T-helper 17 cell (primary cell): ENCODE measurements at places on chromosomes 6 and 20.

GRCh38 chr6:146532702-146533101 lies 10.9 kb upstream of the RAB32 start:
- no peak for DNase-seq

DNA sequence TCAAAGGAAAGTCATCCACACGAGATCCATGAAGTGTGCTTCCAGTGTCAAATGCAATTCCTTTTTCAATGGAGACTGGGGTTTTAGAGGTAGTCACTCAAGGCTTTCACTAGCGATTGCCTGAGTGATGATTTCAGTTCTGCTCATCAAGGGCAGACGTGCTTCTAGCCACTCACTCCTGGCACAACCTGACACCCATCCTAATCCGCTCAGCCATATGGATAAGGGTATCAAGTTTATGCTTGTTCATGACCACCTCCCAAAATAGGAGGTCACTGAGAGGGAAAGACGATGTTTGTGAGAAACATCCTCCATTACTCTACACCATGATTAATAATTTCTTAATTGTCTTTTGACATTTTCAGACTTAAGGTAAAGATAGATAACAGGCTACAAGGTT lies 91.3 kb upstream of the HEY2 start:
- DNase-seq: no peak

DNA sequence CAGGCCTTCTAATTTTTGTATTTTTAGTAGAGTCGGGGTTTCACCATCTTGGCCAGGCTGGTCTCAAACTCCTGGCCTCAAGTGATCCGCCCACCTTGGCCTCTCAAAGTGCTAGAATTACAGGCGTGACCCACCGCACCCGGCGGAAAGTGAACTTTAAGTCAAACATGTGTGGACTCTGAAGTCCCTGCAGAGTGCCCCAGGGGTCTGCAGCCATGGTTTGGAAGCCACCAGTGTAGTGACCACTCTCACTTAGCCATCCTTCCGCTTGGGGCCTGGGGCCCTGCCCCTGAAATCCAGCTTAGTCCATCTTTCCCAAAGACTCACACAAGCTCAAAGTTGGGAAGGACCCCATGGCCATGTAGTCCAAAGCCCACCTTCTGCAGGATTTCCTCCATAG lies 164.5 kb downstream of the GRM4 start:
- no peak for DNase-seq

- no peak for DNase-seq
Observed at GRCh38 chr6:36735110-36736071, 37.8 kb downstream of the RAB44 start.

DNA sequence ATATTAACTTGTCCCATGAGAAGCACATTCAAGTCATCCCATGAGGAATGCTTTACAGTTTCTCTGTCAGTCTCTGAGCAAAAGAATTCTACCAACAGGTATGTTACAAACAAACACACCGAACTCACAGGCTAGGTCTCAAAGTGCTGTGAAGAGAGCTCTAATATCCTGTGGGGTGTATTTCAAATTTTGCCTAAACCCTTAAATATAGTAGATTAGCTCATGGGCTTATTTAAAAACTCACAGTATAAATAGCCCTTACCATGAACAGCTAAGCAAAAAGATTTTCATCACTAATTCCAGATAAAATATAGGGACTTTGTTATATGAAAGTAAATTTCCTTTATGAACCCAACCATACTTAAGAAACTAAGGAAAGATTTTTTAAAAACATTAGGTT lies 77.8 kb downstream of the FILIP1 start:
- no peak for DNase-seq

DNA sequence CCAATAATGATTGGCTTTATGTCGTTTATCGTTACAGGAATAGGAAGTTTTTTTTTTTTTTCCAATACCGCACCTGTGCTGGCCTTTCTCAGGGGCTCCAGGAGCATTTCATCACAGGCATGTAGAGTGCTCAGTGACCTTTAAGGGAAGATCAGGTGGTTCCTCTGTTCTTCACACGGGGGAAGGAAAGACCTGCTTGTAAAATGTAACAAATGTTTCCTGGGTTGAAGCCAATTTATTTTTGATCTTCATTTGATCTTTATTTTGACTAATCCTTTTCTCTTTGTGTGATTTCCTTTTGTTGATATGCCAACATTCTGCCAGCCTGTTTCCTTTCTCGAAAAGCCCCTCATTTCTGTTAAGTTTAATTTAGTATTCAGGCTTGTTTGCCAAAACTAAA lies 61.9 kb upstream of the HBS1L start:
- no peak for DNase-seq
